ENCODE measurements at places on chromosomes 4 and X.

GRCh38 chr4:156865451-156865850 lies 106.1 kb downstream of the PDGFC start:
- DNase-seq: no peak

- DNase-seq: no peak
These were observed 24.1 kb downstream of the SPOCK3 start for GRCh38 chr4:167210166-167210565.

DNA sequence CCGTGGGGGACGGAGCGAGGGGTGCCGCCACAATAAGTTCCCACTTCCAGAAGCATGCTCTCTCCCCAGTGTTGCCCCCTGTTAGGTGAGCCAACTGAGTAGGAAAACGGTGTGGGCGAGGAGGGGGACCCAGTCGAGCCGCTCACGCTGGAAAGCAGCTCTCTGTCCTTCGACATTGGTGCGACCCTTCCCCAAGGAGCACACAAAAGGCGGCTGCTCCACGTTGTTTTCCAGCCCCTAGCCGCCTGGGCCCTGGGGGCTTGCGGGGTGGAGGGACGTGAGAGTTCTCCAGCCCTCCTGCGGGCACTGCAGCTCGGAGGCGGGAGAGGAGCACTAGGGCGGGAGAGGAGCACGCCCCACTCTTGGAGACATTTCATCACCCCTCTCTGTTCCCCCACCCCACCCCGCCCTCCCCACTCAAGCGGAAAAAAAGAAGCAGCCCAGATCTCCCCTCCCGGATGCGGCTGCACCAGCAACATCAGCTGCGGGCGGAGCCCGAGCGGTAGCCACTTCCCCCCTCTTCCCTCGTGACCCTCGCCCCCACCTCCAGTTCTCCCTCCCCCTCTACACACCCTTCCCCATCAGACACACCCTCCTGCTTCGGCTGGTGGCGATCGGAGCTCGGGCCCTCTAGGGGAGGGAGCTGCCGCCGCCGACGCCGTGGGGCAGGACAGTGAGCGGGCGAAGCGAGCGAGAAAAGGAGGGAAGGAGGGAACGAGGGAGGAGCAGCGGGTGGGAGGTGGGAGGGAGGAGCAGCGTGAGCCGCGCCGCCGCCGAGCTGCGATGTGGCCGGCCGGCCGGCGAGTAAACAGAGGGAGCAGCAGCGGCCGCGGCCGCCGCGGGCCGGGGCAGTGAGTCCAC lies at the start of gene DOCK11:
Gene DOCK11 (plus strand): TSS at position 755 of the 861 bp plus-strand sequence. CDS start 157 bp downstream, outside the sequence.
- peak; percentile 67 for DNase-seq

GRCh38 chr4:23931489-23931830 lies 41.6 kb upstream of the PPARGC1A start:
- DNase-seq: no peak

DNA sequence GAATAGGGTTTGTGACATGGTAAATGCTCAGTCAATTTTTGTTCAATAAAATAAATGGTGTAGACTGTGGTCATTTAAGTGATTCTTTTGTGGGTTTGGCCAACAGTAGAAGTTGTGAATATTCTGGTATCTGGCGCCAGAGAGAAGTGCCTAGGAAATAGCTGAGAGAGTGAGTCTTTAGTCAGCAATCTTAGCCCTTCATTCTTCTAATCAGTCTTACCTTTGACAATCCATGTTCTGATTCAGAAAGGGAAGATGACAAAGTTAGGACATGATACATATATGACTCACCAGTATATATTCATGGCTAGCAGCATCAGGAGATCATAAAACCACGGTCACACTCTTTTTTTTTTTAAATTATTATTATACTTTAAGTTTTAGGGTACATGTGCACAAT lies 141.8 kb upstream of the PCDH18 start:
- no peak for DNase-seq

- no peak for DNase-seq
These were observed 1.9 kb downstream of the TLR7 start for GRCh38 chrX:12868747-12869146.

GRCh38 chr4:2934077-2934812 lies 29.0 kb downstream of the NOP14 start:
- peak; percentile 23 for DNase-seq

- no peak for DNase-seq
These were observed 23.4 kb upstream of the CFAP299 start for GRCh38 chr4:80312124-80312523.

All from stimulated activated CD4-positive, alpha-beta T cell treated with anti-CD3 and anti-CD28 coated beads, TNF-alpha, amount 100 ng/mL, for 1 hour (primary cell).